ENCODE measurements at places on chromosomes 2 and 18. TPM values are rescaled to one million over a fixed set of nuclear protein-coding genes. Genes with fewer than 3 reads are reported as not detected.

- DNase-seq, result no peak
These were observed 115.6 kb downstream of the ZNF516 start for GRCh38 chr18:76379226-76380126.

- DNase-seq, result no peak
These were observed 378.5 kb upstream of the ID2 start for GRCh38 chr2:8303322-8303832.

GRCh38 chr2:114421781-114422180 lies 20.7 kb upstream of the DPP10 start:
- peak; percentile 21 for DNase-seq

DNA sequence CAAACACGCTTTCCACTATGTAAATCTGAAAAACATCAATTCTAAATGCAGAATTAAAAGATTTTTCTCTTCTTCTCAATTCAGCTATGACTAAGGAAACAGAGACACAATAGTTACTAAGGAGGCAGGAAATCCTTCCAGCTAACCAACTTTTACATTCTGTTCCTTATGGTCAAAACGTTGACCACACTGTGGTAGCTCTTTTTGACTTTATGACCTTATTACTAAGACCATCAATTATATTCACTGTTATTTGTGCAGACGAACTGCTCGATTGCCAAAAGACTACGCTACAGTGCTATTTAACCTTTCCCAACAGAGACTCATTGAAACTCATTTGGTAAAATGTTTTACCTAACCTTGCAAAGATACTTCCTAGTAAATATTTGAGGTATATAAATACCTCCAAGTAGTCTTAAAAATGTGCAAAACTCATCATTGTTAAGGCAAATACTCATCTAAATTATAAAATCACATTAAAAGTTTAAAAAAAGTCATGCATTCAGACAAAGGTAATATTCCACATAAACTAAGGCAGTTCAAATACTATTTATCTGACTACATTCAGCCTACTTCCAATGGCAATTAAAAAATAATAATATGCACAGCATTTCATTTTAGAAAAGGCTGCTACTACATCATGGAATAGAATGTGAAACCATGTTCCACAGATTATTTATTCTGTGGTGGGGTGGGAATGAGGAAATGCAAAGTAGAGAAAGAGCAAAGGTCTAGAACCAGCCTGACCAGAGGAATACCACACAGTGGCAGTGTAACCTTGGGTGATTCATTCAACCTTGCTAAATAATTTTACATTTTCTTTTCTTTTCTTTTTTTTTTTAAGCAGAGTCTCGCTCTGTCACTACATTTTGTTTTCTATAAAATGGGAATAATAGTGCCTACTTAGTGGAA lies 139.9 kb downstream of the THADA start:
- DNase-seq, result no peak

DNA sequence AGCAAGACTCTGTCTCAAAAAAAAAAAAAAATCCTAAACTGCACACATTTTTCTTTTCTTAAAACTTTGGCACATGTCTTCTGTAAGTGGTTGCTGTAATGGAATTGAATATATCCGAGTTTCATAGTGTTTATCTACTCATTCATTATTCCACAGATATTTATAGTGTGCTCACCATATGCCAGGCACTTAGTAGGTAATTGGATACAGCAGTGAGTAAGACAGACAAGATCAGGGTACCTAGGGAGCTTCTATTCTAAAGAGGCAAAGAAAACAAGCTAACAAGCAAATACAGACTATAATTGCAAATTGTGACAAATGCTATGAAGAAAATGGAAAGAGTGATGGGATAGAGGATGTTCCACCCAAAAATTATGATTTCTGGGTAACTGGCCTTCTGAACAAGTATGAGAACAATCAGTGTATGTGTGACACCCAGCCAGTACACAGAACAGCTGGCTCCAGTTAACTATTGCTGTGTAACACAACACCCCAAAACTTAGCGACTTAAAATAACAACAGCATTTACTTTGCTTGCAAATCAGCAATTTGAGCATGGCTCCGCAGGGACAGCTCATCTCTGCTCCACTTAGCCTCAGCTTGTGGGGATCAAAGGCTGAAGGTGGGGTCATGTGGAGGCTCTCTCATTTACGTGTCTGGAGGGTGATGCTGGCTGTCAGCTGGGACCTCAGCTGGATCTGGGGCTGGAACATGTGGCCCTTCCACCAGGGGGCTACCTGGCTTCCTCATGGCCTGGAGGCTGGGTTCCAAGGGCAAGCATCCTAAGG lies 224.9 kb downstream of the INSIG2 start:
- peak; percentile 16 for DNase-seq

DNA sequence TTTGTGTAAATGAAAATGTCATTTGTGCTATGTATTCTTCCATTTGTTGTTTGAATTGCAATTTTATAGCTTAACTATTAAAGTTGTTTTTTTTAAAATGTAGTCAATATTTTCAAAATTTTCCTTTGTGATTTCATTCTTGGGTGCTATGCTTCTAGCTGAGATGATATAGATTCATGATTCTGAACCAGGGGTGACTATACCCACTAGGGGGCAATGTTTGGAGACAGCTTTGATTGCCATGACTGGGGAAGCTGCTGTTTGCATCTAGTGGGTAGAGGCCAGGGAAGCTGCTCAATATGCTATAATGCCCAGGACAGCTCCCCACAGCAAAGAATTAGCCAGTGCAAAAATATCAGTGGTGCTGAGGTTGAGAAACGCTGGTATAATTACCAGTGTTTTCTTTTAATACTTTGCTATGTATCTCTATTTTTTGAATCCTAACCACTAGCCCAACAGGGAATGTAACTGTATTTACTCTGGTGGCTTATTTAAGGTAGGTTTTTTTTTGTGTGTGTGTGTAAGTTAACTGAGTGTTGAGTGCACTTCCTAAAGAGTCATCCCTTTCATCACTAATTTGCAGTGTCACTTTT lies 99.7 kb downstream of the MEP1B start:
- DNase-seq, result peak; percentile 70

The FAM161A gene
- 7.8 TPM for total RNA-seq

The NOL4 gene
- 0.07 TPM for total RNA-seq

The SRSF7 gene
- total RNA-seq, result 140 TPM

The DOK6 gene
- 2.5 TPM for total RNA-seq

Measured in H7 (cell line).